ENCODE measurements at places on chromosomes 2 and 18. TPM values are rescaled to one million over a fixed set of nuclear protein-coding genes. Genes with fewer than 3 reads are reported as not detected.

DNA sequence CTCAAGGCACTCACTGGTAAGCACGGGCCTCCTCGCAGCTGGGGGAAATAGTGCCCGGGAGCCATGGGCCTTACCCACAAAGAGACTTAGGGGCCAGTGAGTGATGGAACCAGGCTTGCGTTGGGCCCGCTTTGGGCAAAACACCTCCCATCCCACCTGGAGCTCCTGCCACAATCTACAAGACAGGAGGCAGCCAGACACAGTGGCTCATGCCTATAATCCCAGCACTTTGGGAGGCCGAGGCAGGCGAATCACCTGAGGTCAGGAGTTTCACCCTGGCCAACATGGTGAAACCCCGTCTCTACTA is 88.2 kb downstream of the TFCP2L1 start:
- no peak overlapping the region for H3K27ac ChIP-seq
- no peak for DNase-seq
- no peak overlapping the region for H3K4me3 ChIP-seq
- H3K36me3 ChIP-seq, result no peaks in the 10 kb centered on the region
- no peaks in the 10 kb centered on the region for H3K27me3 ChIP-seq

Gene PLEKHH2
- total RNA-seq, result 0.57 TPM

DNA sequence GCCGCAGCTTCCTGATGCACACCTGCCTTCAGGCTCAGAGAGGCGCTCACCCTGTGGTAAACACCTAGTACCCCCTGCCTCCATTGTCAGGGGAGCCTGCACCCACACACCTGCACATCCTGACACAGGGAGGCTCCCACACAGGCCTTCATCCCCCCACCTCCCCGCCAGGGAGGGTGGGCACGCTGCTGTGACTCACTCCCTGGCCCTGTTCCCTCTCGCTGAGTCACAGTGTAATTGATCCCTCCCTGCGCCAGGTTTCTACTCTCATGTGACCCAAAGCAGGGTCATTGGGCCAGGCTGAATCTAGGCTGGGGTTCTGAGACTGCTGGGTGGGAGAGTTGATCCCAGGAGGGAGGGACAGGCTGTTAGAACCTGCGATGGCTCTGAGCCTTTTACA is 8.5 kb upstream of the CELF4 start:
- no peak for DNase-seq
- no peaks in the 10 kb centered on the region for H3K36me3 ChIP-seq
- H3K4me3 ChIP-seq, result no peak overlapping the region
- peaks cover 7% of the 10 kb centered on the region for H3K27me3 ChIP-seq
- no peak overlapping the region for H3K27ac ChIP-seq
- no peaks in the 10 kb centered on the region for H3K4me1 ChIP-seq

DNA sequence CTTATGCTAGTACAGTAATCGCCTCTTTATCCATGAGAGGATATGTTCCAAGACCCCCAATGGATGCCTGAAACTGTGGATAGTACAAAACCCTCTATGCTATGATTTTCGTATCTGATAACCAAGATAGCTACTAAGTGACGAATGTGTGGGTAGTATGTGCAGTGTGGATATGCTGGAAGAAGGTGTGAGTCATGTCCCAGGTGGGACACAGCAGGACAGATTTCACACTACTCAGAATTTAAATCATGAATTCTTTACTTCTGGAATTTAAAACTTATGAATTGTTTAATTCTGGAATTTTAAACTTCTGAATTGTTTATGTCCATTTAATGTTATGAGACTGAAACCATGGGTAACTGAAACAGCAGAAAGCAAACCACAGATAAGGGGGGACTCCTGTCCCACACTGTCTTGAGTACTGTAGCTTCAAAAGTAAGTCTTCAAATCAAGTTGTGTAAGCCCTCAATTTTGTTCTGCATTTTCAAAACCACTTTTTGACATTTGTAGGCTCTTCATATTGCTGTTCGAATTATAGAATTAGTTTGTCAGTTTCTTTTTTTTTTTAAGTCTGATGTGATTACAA is 116.0 kb downstream of the LTBP1 start:
- H3K4me1 ChIP-seq, result no peaks in the 10 kb centered on the region
- H3K27ac ChIP-seq, result no peak overlapping the region
- no peak for DNase-seq
- peaks cover 7% of the 10 kb centered on the region for H3K27me3 ChIP-seq
- H3K4me3 ChIP-seq, result no peak overlapping the region
- H3K36me3 ChIP-seq, result no peaks in the 10 kb centered on the region

Gene LAMA1
- total RNA-seq, result not detected

- H3K4me1 ChIP-seq, result peaks cover 61% of the 10 kb centered on the region
- DNase-seq, result no peak
- H3K27me3 ChIP-seq, result no peaks in the 10 kb centered on the region
- peaks cover 34% of the 10 kb centered on the region for H3K36me3 ChIP-seq
- H3K4me3 ChIP-seq, result peak overlapping the region; percentile 96
Observed at GRCh38 chr2:62197925-62198633, 2.2 kb downstream of the B3GNT2 start.

DNA sequence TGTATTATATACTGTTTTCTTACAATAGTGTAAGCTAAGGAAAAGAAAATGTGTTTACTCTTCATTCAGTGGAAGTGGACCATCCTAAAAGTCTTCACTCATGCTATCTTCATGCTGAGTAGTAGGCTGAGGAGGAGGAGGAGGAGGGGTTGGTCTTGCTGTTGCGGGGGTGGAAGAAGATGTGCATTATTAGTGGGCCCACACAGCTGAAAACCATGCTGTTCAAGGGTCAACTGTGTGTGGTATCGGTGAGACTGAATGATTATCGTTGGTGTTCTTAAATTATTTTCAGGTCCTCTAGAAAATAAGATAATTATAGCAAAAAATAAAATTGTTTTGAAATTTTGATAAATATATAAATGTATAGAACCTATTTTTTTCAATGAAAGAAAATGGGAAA is 22.0 kb downstream of the INSIG2 start:
- H3K27me3 ChIP-seq, result no peaks in the 10 kb centered on the region
- peaks cover 56% of the 10 kb centered on the region for H3K36me3 ChIP-seq
- no peak for DNase-seq
- H3K4me3 ChIP-seq, result no peak overlapping the region

GRCh38 chr2:96533292-96534073 is 3.1 kb upstream of the ARID5A start:
- H3K27ac ChIP-seq, result peak overlapping the region; percentile 18
- peaks cover 64% of the 10 kb centered on the region for H3K4me1 ChIP-seq
- no peaks in the 10 kb centered on the region for H3K27me3 ChIP-seq
- H3K36me3 ChIP-seq, result no peaks in the 10 kb centered on the region
- no peak for DNase-seq

Gene ASXL2
- 44.0 TPM for total RNA-seq

- no peak overlapping the region for H3K4me3 ChIP-seq
- no peak for DNase-seq
- H3K27me3 ChIP-seq, result no peaks in the 10 kb centered on the region
- no peaks in the 10 kb centered on the region for H3K4me1 ChIP-seq
Observed at GRCh38 chr2:137000811-137001210, 235.5 kb downstream of the THSD7B start.

Gene ABCG8
- not detected for total RNA-seq

GRCh38 chr2:208479342-208479741 is 72.8 kb downstream of the PTH2R start:
- H3K27ac ChIP-seq, result no peak overlapping the region
- no peaks in the 10 kb centered on the region for H3K27me3 ChIP-seq
- no peak overlapping the region for H3K4me3 ChIP-seq
- no peaks in the 10 kb centered on the region for H3K36me3 ChIP-seq

Gene SNORC
- 2.2 TPM for total RNA-seq

- no peak for DNase-seq
- peaks cover 3% of the 10 kb centered on the region for H3K27me3 ChIP-seq
- no peaks in the 10 kb centered on the region for H3K36me3 ChIP-seq
- no peak overlapping the region for H3K27ac ChIP-seq
Observed at GRCh38 chr18:10119991-10120390, 206.2 kb downstream of the VAPA start.

- peaks cover 4% of the 10 kb centered on the region for H3K27me3 ChIP-seq
- no peak overlapping the region for H3K4me3 ChIP-seq
- no peaks in the 10 kb centered on the region for H3K4me1 ChIP-seq
- H3K36me3 ChIP-seq, result no peaks in the 10 kb centered on the region
Observed at GRCh38 chr18:5419601-5420000, 124.1 kb upstream of the ZBTB14 start.

DNA sequence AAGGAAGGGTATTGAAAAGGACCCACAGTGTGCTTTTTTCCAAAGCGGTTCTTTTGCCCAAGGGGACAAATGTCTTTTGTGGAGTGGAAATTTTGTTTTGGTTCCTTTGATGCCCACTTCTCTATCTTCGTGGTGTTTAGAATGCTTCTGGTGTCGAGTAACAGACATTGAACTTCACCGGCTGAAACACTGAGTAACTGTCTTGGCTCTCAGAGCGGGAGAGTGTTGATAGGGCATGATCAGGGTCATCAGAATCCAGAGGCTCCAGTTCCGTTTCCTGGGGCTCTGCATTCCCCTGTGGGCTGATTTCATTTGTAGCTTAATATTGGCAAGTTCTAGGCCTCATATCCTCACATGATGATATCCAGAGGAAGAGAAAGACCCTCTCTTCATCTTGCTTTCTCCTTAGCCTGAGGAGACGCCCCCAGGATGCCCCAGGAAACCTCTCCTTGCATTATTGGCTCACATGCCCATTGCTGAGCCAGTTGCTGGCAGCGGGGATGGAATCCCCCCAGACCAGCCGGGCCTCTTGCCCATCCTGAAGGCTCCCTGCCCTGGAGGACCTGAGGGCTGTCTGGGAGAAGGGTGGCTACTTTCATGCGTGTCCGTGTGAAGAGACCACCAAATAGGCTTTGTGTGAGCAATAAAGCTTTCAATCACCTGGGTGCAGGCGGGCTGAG is 27.9 kb upstream of the AGFG1 start:
- H3K36me3 ChIP-seq, result no peaks in the 10 kb centered on the region
- H3K4me1 ChIP-seq, result no peaks in the 10 kb centered on the region
- no peak for DNase-seq

DNA sequence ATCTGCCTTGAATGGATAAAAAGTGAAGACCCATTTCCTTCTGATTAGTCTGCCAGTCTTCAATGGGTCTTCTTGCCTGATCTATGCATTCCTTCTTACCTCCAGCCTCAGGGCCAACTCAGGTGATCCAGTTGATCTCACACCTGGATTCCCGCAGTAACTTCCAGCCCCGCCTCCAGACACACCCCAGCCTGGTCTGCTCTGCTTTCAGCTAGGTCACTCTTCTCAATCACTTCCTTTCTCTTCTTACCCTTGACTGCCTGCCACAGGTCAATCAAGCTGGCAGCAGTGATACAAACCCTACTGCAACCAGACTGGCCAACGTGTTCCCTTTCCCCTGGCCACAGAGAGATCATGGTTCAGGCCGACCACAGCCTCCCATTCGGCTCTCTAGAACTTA is 263.6 kb downstream of the ZNF516 start:
- no peaks in the 10 kb centered on the region for H3K4me1 ChIP-seq
- no peaks in the 10 kb centered on the region for H3K36me3 ChIP-seq
- H3K27me3 ChIP-seq, result no peaks in the 10 kb centered on the region
- H3K4me3 ChIP-seq, result no peak overlapping the region
- H3K27ac ChIP-seq, result no peak overlapping the region
- DNase-seq, result no peak

DNA sequence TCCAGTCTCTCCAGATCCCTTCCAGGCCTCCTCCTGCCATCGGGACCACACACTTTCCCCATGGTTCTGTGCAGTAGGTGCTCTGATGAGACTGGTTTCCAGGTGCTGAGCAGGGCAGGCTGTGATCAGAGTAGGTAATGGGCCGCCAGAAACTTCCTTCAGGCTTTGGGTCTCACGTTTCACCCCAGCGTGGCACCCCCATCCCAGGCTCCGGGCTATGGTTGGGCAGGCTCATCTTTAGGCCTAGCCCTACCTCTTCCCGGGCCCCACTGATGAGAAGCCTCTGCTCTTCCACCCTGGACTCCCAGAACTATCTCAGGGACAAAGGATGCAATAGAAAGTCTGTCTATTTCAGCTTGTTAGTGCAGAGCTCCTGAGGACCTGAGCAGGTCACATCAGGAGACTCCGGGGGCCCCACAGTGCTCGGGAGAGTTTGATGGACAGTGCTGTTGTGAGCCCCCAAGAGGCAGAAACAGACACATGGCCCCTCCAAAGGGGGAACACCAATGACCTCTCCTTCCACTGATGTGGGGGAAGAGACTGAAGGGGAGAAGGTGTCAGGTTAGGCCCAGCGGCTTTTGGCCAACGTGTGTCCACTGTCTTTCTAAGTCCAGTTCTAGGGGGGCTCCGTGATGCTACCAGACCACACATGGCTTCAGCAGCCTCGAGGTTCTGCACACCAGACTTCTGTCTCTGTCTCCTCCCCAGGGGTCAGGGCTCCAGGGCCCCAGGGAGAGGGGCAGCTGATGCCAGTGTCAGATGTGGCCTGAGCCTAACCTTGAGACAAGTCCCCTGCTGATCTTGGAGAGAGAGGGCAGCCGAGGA is 5.8 kb upstream of the PROM2 start:
- no peaks in the 10 kb centered on the region for H3K4me1 ChIP-seq
- H3K36me3 ChIP-seq, result no peaks in the 10 kb centered on the region
- no peak overlapping the region for H3K27ac ChIP-seq
- H3K27me3 ChIP-seq, result no peaks in the 10 kb centered on the region
- DNase-seq, result no peak
- no peak overlapping the region for H3K4me3 ChIP-seq

- H3K4me3 ChIP-seq, result peak overlapping the region; percentile 74
- H3K36me3 ChIP-seq, result no peaks in the 10 kb centered on the region
- peak; percentile 66 for DNase-seq
- peaks cover 8% of the 10 kb centered on the region for H3K4me1 ChIP-seq
Observed at GRCh38 chr2:88765154-88765888, 73.8 kb downstream of the RPIA start.

Gene SERPINB3
- not detected for total RNA-seq

DNA sequence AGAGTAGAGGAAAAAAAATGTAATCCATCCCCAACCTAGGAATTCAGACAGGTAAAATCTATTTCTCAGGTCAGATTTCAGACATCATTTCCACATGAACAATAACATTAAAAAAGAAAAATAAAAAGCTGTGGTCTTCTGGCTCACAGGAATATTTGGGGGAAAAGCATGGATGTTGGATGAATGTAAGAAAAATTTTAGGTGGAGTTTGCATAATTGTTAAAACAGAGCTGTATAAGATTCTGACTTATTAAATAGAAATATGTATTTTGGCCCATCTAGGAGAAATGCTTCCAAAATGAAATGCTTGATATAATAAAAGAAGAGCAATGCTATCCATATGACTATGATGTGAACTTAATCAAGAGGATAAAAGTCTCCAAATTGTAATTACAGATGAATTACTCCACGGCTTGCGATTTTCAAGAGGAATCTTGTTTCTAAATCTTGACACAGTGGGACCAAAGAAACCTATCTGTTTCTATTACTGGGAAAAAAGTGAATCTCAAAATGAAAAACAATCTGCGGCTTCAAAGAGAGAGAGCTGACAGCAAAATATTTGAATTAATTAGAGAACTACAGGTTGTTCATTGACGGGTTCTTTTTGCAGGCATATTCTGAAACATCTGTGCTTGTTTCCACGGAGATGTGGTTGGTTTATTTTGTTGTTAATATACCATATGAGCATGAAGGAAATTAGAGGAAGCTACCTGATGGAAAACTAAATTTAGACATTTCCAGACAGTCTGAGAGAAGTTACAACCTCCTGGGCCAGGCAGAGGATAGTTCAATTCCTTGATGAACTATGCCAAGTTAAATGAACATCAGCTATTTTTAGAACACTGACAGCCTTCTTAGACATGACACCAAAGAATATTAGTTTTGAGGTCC is 468.7 kb downstream of the PID1 start:
- H3K36me3 ChIP-seq, result no peaks in the 10 kb centered on the region
- no peaks in the 10 kb centered on the region for H3K4me1 ChIP-seq
- DNase-seq, result no peak
- no peaks in the 10 kb centered on the region for H3K27me3 ChIP-seq
- no peak overlapping the region for H3K27ac ChIP-seq
- no peak overlapping the region for H3K4me3 ChIP-seq
